ENCODE measurements at places on chromosomes 1 and 21.

DNA sequence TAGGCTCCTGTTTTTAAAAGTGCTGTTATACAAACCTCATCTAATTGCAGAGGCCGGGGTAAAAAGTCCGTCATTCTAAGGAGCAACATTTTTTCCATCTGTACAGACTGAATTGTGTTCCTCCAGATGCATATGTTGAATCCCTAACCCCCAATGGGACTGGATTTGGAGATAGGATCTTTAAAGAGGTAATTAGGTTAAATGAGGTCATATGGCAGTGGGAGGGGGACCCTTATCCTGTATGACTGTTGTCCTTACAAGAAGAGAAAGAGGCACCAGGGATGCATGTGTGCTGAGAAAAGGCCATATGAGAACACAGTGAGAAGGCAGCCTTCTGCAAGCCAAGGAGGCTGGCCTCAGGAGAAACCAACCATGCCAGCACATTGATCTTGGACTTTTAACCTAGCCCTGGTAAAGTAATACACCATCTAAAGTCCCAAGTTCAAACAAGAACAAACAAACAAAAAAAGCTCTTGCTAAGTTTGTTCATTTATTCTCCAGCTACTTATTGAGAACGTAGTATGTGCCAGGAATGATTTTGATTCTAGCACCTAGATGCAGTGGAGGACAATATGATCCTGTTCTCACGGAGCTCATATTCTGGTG, 352.4 kb downstream of the NTNG1 start:
- no peak for DNase-seq

DNA sequence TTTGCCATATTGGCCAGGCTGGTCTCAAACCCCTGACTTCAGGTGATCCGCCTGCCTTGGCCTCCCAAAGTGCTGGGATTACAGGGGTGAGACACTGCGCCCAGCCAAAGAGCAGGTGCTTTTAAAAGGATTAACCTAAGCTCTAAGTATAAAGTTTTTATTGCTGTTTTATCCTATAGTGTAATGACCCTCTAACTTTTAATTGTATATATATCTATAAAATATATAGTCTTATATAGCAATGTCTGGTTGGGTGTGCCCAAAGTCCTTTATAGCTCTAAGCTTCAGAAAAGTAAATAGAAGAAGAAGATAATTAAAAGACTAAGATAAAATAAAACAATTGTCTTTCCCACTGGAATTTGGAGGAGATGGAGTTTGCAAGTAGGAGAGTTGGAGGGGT, 73.8 kb upstream of the ATP5PO start:
- no peak for DNase-seq

DNA sequence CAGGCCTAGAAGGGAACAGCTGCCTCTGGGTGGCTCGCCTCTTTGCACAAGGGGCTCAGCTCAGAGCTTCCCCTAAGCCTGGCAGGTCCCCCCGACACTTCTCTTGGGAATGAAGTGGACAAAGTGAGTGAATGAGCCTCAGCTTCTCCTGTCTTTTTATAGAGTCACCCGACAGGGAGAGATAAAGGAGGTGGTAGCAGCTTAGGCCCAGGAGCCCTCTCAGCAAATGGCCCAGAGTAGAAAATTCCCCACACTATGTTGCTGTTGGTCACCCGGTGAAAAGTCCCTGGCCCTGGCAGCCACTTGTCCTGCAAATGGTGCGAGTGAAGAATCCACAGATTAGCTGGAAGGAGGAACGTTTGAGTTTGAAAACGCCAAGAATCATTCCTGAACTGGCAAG, 2.4 kb downstream of the CLDN14 start:
- DNase-seq, result no peak

- no peak for DNase-seq
Measured at GRCh38 chr1:66495495-66495894, 38.5 kb upstream of the SGIP1 start.

DNA sequence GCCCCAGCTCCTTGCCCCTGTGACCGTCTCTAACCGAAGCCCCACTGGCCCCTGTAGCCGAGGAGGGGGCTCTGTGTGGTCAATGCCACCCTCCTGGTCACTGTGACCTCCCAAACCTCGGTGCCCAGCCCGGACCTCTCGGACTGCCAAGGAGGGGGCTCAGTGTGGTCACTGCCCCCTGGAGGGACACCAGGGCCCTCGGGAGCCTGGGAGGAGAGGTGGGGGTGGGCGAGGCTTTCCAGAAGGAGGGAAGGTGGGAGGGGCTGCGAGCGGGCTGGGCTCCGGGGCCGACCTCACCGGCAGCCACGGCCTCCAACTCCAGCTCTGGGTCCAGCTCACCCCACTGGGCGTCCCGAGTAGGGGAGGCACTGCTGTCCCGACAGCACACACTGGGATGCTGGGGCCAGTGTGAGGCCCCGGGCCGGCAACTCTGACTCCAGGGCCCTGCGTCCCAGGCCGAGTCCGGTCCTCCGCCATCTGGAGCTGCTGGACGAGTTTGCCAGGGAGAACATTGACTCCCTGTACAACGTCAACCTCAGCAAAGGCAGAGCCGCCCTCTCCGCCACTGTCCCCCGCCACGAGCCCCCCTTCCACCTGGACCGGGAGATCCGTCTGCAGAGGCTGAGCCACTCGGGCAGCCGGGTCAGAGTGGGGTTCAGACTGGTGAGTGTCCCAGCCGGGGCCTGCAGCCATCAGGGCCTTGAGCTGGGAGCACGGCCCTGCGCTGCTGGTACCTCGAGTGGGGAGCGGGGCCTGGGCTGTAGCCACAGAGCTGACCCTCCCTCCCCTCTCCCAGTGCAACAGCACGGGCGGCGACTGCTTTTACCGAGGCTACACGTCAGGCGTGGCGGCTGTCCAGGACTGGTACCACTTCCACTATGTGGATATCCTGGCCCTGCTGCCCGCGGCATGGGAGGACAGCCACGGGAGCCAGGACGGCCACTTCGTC, 6.4 kb downstream of the SCNN1D start:
- no peak for DNase-seq

- peak; percentile 42 for DNase-seq
Measured at GRCh38 chr1:165376041-165376810, 19.7 kb upstream of the LMX1A start.

- no peak for DNase-seq
Measured at GRCh38 chr1:168751195-168751650, 22.2 kb upstream of the DPT start.

DNA sequence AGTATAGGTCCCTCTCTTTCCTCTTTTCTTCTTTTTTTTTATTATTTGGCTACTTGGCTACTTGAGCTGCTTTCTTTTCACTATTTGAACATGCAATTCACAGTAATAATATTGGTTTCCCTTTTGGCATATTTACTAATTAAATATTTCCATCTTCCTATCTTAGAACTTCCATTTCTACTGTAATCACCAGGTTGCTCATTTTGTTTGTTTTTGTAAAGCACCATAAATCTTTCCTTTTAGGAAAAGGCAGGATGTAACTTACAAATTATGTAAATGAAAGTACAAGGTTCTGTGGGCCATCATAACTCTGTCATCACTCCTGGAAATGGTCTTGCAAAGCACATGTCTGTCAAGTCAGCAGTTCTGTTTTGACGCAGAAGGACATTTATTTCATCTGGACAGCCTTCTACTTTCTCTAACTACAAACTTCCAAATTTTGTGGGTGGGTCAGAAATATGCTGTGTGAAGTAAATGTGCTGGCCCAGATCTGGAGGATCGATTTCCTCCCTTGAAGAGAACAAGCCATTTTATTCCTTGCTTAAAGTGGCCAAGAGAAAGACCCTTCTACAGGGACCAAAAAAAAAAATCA, 71.7 kb upstream of the TNFSF18 start:
- no peak for DNase-seq

GRCh38 chr1:8294170-8294697, 23.7 kb upstream of the SLC45A1 start:
- no peak for DNase-seq

DNA sequence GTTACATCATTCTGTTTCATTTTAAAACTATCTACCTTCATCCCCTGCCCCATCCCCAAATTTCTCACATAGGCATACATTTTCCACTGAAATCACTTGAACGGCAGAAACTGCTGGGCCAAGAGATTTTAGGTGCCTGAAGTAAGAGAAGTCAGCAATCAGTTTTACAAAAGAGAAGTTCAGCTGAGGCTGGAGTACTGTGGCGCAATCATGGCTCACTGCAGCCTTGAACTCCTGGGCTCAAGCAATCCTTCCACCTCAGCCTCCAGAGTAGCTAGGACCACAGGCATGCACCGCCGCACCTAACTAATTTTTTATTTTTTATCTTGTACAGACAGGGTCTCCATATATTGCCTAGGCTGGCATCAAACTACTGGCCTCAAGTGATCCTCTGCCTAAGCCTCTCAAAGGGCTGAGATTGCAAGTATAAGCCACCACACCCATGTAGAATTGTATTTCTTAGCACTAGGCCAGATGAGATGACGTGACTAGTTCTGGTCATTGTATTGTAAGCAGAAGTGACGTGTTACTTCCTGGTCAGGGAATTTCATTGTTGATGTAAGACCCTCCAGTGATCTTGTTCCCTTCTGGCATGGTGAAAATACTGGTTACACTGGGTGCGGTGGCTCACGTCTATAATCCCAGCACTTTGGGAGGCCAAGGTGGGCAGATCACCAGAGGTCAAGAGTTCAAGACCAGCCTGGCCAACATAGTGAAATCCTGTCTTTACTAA, 7.1 kb downstream of the BECN2 start:
- no peak for DNase-seq
